ENCODE measurements at places on chromosomes 16 and 17.
A peak's percentile ranks its signal among the peaks of the same experiment; 100 is the strongest.

DNA sequence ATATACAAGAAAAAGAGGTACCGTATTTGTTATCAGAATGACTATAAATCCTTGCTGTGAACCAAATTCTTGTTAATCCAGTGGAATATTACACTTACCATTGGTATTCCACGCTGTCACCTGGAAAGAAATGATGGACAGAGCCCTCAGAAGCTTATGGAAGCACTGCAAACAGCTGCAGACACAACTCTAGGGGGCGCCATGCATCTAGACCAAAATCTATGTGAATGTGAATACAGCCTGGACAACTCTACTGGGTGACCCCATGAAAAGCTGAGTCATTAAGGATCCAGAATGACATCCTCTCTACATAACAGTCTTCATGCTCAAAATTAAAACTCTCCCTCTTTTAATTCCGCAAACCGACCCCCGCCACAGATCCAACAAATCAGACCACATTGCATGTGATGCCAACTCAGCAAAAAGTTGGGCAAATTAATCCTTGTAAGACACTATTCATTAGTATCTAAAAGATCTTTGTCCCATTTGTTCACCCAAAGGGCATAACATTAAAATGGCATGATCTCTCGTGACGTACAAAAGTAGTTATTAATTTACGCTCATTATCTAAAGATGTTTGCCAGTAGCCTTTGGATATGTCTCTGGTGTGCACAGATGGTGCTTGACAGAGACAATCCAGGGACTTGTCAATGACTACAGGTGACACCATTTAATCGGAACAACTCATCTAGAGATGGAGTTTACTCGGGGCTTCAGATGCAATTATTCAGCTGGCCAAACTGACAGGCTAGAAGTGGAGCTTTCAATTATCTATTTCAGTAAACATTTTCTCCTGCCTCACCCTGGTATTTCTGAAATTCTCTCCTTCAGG, 552.7 kb upstream of the PSMD7 start:
- no peak for DNase-seq

- DNase-seq: no peak
Observed at GRCh38 chr16:17374668-17375255, 96.0 kb downstream of the XYLT1 start.

DNA sequence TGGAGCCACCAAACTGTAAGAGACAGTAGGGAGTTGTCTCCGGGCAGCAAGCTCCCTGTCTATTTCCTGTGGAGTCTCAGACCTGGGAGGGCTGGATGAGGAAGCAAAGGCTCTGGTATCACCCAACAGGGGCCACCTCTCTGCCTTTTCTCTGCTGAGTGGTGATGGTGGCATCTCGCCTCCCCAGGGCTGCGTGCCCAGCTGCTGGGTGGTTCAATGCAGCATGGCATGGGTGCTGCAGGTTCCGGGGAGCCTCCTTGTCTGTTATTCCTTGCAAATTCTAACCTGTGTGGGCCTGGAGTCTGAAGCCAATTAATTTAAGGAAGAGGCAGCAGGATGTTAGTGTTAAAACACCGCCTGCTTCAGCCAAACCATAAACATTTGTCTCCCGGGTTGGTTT, 78.2 kb downstream of the CCDC182 start:
- no peak for DNase-seq

DNA sequence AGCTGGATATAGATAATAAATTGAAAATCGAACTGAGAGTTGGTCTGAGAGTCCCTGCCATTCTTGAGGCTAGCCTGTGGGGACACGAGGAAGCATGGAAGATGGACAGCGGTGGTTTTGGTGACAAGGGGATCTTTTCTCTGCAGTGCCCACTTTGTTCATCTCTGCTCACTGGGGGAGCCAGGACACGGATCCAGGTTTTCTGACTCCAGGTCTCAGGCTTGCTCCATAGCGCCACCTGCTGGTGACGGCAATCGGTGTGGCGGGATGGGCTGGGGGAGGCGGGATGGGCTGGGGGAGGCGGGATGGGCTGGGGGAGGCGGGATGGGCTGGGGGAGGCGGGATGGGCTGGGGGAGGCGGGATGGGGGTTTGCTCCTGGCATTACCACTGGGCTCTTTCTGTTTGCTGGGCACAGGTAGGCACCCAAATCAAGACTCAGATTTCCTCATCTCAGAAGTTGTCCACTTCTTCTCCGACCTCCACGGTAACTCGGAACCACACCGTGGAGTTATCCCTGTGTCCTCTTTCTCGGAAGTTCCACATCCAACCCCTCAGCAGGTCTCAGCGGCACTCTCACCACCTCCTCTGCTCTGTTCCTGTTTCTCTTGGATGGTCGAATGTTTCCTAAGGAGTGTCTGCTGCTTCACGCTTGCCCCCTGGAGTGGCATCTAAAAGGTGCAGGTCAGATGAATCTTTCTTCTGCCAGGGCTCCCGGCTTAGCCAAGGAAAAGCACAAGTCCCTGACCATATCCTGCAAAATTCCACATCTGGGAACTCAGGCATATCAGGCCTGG, 142.4 kb downstream of the CYLD start:
- DNase-seq: no peak

- DNase-seq: no peak
Observed at GRCh38 chr16:49464093-49464492, 90.5 kb downstream of the C16orf78 start.

GRCh38 chr16:52076332-52076731, 470.6 kb downstream of the TOX3 start:
- DNase-seq: no peak

DNA sequence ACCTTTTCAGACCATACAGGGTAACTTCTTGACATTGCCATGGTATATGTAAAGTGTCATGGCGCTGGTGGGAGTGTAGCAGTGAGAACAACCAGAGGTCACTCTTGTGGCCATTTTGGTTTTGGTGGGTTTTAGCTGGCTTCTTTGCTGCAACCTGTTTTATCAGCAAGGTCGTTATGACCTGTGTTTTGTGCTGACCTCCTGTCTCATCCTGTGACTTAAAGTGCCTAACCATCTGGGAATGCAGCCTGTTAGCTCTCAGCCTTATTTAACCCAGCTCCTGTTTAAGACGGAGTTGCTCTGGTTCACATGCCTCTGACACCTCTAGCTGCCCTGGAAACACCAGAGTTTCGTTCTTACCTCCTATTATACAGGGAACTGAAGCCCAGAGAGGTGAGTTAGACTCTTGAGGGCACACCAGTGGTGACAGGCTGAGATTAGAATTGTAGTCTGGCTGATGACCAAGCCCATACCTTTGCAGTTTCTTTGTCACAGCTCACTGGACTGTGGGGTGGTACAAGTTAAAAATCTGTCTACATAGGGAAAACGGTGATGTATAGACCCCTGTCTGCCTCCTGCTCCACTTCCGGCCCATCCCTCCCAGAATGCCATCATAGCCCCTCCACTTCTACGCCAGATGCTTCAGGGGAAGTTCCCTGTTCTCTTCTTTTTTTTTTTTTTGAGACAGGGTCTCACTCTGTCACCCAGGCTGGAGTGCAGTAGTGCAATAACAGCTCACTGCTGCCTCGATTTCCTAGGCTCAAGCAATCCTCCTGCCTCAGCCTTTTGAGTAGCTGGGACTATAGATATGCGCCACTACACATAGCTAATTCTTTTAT, 21.0 kb downstream of the KSR1 start:
- no peak for DNase-seq

DNA sequence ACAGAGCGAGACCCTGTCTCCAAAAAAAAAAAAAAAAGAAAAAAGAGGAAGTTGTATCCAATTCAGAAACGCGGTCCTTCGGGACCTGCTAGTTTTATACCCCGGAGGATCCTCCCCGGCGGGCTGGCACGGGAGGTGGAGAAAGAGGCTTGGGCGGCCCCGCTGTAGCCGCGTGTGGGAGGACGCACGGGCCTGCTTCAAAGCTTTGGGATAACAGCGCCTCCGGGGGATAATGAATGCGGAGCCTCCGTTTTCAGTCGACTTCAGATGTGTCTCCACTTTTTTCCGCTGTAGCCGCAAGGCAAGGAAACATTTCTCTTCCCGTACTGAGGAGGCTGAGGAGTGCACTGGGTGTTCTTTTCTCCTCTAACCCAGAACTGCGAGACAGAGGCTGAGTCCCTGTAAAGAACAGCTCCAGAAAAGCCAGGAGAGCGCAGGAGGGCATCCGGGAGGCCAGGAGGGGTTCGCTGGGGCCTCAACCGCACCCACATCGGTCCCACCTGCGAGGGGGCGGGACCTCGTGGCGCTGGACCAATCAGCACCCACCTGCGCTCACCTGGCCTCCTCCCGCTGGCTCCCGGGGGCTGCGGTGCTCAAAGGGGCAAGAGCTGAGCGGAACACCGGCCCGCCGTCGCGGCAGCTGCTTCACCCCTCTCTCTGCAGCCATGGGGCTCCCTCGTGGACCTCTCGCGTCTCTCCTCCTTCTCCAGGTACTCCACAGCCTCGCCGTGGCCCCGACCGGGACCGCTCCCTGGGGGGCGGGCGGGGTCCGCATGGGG, at the start of gene CDH3:
Gene CDH3 (plus strand): TSS at position 596 of the 779 bp plus-strand sequence. CDS start 70 bp downstream, at position 666.
- DNase-seq: no peak

GRCh38 chr17:53950207-53950857, 127.6 kb downstream of the KIF2B start:
- DNase-seq: no peak

- no peak for DNase-seq
Observed at GRCh38 chr16:1297018-1297696, 12.3 kb upstream of the UBE2I start.

DNA sequence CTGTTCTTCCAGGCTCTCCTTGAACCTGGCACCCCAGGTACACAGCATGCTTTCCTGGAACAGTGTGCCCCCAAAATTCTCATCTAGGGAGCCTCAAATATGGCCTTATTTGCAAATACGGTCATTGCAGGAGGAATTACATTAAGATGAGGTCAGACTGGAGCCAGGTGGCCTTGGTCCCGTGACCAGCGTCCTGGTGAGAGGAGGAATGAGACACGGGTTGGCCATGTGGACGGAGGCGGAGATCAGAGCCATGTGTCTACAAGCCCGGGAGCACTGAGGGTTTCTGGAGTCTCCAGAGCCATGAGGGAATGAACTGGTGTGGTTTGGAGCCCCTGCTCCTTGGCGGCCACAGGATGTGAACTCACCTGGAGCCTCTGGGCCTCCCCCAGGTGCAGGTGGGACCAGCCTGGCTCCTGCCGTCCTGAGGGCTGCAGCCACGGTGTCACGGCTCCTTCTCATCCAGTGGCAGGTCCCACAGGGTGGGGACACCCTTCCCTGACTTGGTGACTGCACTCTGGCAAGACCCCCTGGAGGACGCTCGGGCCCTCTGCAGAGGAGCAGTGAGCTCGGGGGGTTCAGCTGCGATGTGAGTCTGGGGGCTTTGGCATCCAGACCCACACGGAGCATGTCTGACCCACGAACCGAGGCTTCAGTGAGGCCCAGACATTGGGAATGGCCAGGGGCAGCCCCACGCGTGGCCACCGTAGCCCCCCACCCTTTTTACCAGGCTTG, 21.8 kb upstream of the GNG13 start:
- DNase-seq: no peak

DNA sequence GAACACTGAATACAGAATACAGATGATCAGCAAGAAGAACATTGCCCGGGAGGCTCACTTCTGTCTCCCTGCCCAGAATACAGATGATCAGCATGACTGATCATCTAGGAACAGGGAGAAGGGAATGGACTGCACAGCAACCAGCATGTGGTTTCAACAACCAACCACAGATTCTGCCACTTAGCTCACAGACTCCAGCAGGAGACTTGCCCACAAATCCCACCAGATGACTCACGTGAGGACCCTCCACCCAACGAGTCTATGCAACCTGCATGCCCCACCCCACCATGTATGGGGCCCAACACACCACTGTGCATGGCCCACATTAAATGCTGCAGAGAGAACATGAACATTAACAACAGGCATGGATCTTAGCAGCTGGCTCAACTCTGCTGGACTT, 36.1 kb upstream of the ALOX12 start:
- no peak for DNase-seq

DNA sequence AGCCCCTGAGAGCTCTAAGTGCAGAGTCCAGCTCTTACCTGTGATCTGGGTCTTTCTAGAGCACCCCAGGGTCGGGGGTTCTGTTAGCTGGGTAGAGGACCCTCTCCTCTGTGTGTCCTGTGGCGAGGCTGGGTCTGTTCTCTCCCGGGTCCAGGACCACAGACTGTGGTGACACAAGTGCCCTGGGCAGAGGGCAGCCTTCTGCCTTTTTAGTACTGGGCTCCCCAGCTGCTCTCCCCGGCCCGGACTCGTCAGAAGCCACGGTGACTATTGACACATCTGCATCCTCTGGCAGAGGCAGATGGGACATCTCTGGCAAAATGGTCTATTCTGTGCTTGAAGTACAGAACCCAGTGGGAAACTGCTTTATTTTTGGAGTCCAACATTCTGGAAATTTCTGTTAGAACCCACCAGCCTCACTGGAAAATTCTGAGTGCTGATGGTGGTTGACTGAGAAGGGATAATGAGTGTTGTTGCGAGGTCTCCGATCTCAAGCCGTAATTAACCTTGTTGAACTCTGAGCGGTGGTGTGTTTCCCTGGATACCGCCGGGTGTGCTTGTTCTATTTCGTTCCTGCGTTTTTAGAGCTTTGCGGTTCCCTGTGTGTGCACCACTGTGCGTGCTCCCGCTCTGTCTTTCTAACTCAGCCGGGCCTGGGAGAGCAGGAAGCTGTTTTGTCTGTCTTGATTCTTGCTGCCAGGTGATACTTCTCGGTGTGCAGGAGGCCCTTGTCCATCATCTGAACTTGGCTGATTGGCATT, 26.0 kb upstream of the NUDT16L1 start:
- DNase-seq: no peak

- no peak for DNase-seq
Observed at GRCh38 chr16:54248863-54249710, 37.5 kb downstream of the IRX3 start.

GRCh38 chr17:35433075-35433894, 985 bp upstream of the SLFN12 start:
- peak; percentile 30 for DNase-seq

DNA sequence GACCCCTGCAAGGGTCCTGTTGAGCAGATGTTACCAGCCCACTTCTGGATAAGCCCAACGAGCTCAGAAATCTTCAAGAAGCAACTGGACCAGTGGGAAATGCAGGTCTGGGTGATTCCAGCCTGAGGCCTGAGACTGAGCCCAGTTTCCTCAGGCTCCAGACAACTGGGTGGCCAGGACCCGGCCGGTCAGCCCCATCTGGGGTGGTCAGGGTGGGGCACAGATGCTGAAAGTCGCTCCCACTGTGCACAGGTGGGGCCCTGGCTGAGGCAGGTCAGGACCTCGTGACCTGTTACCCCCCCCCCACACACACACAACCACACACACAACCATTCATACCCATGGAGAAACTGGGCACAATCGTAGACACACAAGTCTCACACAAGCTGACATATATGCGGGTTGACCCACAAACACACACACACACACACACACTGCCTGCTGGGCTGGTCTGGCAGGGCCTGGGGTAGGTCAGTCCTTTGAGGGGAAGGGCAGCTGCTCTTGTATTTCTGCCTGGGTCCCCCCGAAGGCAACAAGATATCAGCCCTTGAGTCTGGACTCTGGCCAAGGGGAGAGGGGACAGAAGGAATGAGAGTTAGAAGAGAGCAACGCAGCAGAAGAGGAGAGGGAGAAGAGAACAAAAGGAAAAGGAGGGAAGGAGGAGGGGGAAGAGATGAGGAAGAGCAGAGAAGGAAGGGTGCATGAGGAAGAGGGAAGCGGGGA, 99.0 kb upstream of the CDH5 start:
- DNase-seq: no peak
